ENCODE measurements at places on chromosomes 5 and 9.

DNA sequence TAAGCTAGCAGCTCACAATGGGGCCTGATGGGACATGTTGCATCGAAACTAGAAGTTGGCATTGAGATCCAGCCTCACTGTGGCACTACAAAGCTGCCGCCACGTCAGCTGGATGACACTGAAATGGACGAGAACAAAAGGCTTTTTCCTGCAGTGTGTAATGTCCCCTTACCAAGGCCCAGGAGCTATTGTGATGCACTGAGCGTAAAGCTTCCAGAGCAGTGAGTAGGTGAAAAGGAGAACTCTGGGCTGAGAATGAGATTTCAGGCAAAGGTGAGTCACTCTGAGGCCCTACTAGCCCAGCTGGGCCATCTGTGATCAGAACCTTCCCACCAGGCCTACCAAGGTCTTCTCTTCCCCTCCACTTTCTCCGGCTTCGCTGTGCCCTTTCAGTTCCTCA lies 528.1 kb upstream of the KLF4 start:
- no peak for DNase-seq

DNA sequence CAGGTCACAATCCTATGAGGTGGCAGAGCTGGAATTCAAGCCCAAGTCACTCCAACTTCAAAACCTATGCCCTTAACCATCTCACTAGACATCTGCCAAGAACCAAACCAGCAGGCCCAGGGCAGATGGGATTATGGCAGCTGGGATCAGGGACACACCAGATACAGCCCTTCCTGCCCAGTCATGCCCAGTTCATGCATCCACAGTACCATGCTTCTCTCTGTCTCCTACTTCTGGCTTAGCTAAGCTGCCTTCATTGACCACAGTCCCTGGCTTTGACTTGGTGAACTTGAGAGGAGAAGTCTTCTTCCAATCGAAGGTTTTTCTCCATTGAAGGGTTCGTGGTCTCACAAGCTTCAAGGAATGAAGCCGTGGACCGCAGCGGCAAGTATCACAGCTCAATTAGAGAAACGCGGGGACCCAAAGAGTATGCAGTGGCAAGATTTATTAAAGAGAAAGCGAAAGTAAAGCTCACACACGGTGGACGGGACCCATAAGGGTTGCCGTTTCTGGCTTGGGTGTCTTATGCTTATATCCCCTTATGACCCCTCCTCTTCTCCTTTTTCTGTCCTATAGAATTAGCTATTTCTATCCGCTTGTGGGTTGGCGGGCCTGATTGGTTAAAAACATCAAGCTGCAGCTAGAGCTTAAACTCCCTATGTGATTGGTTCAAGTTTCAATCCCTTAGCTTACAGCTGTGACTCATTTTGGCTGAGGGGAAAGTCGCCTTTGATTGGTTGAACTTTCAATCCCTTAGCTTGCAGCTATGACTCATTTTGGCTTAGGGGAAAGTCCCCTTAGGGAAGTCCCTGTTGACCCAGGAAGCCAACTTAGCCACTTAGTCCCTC lies 101.2 kb downstream of the TRIM36 start:
- DNase-seq, result no peak

DNA sequence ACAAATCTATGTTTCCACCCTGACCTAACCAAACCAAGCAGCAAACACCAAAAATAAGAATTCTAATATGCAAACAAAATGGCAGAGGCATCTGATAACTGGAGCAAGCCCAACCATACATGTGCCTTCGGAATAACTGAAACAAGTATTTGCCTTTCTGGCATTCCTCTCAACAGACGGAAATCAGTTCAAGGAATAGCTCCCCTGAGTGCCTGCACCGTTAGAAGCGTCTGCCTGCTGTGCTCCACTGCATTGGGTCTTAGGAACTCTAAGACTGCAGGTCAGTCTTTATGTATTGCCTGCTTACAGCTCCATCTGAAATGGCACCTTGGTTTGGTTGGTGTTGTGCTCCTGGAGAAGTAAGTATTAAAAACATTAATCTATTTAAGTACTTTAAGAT lies 98.5 kb downstream of the MRPS27 start:
- DNase-seq, result no peak

- DNase-seq, result peak; percentile 17
Measured at GRCh38 chr9:92737611-92738299, 26.9 kb downstream of the BICD2 start.

DNA sequence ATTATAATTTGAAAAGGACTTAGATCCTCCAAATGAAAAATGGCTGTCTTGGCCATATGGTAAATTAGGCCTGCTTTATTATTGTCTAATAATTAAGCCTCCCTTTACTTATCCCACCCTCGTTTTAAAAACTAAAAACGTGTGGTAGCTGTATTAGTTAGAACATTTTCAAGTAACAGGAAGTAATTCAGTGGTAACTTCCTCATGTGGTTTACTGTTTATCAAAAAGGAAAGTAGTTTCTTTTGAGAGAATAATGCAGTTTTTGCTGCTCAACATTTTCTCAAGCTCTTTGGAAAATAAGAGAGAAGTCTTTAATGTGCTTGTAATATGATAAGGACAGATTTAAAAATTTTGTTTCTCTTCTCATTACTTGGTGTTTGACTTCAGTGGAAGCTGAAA lies 26.0 kb downstream of the ZCCHC7 start:
- DNase-seq, result no peak

GRCh38 chr5:16051246-16051755 lies 128.3 kb downstream of the MARCHF11 start:
- DNase-seq, result no peak

- no peak for DNase-seq
Measured at GRCh38 chr5:151414536-151414935, 32.9 kb upstream of the SLC36A1 start.

- DNase-seq, result no peak
Measured at GRCh38 chr9:118192807-118193206, 488.6 kb downstream of the TLR4 start.

- no peak for DNase-seq
Measured at GRCh38 chr5:68405026-68405684, 189.6 kb downstream of the PIK3R1 start.

- DNase-seq, result no peak
Measured at GRCh38 chr5:123659011-123659410, 147.0 kb downstream of the CSNK1G3 start.

- DNase-seq, result no peak
Measured at GRCh38 chr9:15426019-15426418, 3.3 kb downstream of the SNAPC3 start.

DNA sequence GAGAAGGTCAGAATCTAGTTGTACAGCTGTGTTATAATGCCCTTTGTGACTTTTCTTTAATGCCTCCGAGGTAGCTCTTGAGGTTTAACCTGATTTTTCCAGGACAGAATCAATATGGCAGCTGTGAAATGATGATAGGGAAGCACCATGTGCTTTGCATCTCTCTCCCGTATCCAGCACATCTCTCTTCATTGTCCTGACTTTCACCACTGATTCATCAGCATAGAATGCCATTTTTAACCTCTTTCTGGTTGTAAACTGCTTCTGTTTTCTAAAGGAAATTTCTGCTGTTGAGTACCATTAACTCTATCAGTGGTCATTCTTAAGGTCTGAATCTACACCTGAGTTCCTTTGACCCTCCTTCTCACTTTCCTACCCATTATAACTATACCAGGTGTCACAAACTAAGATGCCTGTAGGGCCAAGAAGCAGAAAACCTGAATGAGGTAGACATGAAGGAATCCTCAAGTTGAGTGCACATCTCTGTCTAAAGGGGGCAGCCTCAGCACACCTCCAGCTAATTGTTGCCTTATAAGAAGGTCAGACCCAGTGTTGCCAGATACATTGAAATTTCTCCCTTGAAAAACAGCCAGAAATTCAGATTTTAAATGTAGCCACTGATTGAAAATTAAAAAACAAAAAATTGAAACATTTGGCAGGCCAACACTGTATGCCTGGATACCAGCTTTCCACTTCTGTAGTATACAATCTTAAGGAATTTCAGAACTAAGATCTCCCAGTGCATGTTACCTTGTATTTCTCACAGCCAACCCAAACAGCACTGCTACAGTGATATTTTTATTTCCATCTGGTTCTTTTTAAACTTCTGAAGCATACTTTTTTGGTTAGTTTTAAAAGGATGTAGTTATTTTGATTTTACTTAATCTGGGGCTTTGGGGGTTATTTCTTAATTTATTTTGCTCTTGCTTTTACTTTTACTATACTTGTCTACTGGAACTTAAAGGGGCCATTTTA lies 35.8 kb upstream of the TLX3 start:
- no peak for DNase-seq

DNA sequence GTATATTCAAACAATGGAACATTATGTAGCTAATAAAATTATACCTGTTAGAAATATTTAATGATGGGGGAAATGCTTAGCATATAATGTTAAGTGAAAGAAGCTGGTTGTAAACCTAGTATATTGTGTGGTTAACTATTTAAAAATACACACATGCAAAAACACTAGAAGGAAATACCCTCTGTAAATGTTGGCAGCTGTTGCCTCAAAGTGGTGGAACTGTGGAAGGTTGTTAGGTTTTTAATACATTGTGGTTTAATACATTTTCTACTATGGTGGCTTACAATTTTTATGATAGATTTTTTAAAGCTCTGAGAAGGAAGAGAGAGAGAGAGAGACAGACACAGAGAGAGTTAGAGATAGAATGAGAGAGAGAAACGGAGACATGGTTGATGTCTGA lies 74.9 kb downstream of the COL15A1 start:
- DNase-seq, result no peak

DNA sequence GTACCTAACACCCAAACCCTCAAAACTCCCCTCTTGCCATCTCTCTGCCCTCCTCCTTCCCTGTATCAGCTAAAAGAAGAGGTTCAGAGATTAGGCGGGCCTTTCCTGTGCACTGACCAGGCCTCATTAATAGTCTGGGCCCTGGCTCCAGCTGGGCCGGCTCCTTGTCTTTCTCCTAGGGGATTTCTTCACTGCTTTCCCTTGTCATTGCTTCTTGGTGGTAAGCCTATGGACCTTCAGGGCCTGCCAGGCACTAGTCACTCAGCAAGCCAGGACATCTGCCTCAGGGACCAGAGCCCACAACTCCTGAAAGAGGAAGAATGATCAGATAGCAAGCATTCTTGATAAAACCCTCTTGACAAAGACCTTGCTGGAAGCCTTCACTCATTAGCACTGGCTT lies 50.9 kb downstream of the MRRF start:
- no peak for DNase-seq

GRCh38 chr5:74919041-74919440 lies 52.9 kb upstream of the FAM169A start:
- DNase-seq, result no peak

GRCh38 chr5:159805021-159805420 lies 111.3 kb upstream of the ADRA1B start:
- peak; percentile 72 for DNase-seq

DNA sequence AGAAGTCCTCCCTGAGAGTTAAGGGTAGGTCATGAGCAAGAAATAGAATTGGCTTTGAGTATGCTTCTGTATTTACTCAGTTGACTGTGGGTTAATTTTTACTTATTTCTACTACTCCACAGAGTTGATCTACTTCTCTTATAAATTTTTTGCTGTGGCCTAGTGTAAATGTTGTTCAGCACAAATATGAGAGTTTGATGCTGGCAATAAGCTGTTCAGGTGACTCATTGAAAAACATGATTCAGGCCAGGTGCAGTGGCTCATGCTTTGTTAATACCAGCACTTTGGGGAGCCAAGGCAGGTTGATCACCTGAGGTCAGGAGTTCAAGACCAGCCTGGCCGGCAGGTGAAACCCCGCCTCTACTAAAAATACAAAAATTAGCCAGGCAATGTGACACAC lies 4.5 kb upstream of the CDK7 start:
- no peak for DNase-seq

GRCh38 chr9:133453651-133454050 lies 6.1 kb upstream of the CACFD1 start:
- DNase-seq, result no peak

DNA sequence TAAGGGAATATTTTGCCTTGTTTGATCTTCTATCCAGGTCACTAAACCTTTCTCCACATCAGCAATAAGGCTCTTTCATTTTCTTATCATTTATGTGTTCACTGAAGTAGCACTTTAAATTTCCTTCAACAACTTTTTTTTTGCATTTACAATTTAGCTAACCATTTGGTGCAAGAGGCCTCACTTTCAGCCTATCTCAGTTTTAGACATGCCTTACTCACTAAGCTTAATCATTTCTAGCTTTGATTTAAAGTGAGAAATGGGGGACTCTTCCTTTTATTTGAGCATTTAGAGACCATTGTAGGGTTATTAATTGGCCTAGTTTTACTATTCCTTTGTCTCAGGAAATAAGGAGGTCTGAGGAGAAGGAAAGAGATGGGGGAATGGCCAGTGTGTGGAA lies 250.5 kb downstream of the AUH start:
- DNase-seq, result no peak

DNA sequence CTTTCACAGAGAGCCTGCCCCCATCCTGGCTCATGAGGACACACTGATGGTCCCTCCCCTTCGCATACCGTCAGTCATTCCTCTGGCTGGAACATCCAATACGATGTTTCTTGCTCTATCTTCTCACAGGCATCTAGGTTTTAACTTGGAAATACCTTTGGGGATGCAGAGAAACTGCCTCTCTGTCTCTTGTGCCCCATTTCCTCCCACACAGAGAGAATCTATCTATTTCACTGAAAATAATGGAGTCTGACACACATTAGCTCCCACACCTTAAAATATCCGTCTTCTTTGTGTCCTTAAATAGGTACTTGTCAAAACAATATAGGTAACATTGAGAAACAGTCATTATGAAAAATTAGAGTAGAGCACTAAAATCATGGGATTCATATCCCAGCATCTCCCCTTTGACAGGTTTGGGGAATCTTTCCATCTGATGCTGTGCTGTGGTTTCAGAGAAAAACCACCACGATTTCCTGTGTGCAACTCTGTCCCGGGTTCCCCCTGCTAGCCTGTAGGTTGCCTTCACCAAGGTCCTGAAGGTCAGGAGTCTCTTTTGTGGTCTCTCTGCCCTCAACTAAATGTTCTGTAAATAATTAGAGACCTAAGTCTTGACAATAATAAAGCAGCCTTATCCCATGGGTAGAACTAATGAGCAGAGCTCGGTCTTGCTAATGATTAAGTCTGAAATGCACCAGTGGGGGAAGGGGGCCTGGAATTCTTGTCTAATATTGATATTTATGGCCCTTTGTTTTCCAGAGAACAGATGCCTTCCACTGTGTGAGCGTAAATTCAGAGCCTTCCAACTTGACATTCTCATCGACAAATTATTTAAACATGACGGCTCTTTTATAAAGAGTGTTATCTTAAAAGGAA lies 371.0 kb downstream of the ICE1 start:
- DNase-seq, result no peak

- DNase-seq, result no peak
Measured at GRCh38 chr9:133004091-133004998, 25.9 kb downstream of the GFI1B start.

GRCh38 chr9:14434158-14434504 lies 120.2 kb upstream of the NFIB start:
- no peak for DNase-seq

- DNase-seq, result no peak
Measured at GRCh38 chr9:1008216-1008615, 31.8 kb downstream of the DMRT3 start.
